T-helper 1 cell (primary cell): ENCODE measurements at places on chromosomes 3 and 15.
A peak's percentile ranks its signal among the peaks of the same experiment; 100 is the strongest.

GRCh38 chr3:33385423-33385822 lies 54.8 kb downstream of the UBP1 start:
- peak; percentile 75 for DNase-seq

DNA sequence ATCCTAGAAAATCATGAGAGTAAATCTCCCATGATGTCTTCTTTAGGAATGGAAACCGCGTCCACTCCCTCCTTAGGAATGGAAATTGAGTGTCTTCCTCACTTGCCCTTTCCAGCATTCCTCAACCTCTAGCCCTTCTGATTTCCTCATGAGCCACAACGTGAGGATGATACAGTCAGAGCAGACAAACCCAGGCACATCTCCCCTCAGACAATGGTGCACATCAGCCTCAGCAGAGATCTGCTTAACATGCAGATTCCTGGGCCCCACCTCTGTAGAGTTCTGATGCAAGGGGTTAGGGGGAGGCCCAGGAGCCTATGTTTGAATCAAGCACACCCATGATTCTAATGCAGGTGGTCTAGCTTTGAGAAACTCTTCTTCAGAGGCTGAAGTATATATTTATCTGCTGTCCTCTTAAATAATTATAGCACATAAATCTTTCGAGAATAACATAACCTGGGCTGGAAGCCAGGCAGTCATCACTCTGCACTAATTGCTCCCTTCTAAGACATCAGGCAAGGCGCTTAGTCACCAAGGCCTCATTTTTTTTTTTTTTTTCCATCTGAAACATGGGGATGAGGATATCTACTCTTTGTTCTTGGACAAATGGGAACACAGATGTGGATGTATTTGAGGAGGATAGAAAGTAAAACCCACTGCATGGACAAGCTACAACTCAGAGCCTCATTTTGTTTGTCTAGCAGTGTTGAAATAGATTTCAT lies 81.7 kb downstream of the PRICKLE2 start:
- no peak for DNase-seq

GRCh38 chr3:196650740-196651311 lies 11.3 kb downstream of the NRROS start:
- no peak for DNase-seq

GRCh38 chr3:20074226-20075063 lies 34.2 kb downstream of the KAT2B start:
- no peak for DNase-seq

DNA sequence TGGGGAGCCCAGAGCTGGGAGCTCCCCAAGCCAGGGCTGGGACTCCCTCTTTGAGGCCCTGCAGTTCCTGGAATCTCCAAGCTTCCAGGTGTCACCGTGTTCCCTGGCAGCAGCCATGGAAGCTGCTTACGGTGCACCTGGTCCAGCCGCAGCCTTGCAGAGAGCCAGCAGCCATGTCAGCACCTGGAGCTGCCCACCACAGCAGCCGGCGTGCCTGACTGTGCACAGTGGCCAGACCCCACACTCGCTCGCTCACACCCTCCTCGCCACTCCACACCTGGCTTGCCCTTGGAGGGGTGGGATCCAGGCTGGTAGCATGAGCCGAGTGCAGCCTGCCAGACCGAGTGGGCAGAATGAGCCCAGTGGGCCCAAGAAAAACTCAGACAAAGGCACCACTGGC lies 14.8 kb upstream of the HTR3E start:
- no peak for DNase-seq

GRCh38 chr3:86990734-86991481 lies at the start of gene VGLL3:
Gene VGLL3 (minus strand): TSS chr3:86991149. CDS start chr3:86990743, 406 bp downstream.
- DNase-seq = no peak
